ENCODE measurements at places on chromosomes 2 and 18.

GRCh38 chr18:37429791-37430190 lies 135.8 kb downstream of the CELF4 start:
- DNase-seq, result no peak

DNA sequence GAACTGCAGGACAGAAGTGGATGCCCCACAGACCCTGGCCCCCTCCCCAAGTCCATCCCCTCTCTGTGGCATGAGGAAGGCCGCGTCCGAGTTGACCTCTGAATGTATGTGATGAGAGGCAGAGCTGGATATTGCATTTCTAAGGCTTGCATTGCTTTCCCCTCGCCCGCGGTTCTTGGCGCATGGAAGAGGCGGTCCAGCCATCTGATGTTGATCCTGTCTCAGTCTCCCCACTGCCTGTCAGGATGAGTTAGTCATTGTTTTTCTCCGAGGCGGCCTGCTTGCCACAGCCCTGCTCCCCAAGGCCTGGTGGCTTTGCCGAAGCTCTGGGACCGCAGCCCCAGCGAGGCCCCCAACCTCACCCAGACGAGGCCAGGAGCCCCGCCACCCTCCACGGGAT lies 88.6 kb downstream of the SMAD7 start:
- no peak for DNase-seq

GRCh38 chr2:43075811-43076585 lies 150.4 kb downstream of the ZFP36L2 start:
- DNase-seq, result no peak

GRCh38 chr2:216188559-216188850 lies 79.4 kb downstream of the XRCC5 start:
- peak; percentile 23 for DNase-seq

- DNase-seq, result no peak
Observed at GRCh38 chr18:10057894-10058791, 144.3 kb downstream of the VAPA start.

DNA sequence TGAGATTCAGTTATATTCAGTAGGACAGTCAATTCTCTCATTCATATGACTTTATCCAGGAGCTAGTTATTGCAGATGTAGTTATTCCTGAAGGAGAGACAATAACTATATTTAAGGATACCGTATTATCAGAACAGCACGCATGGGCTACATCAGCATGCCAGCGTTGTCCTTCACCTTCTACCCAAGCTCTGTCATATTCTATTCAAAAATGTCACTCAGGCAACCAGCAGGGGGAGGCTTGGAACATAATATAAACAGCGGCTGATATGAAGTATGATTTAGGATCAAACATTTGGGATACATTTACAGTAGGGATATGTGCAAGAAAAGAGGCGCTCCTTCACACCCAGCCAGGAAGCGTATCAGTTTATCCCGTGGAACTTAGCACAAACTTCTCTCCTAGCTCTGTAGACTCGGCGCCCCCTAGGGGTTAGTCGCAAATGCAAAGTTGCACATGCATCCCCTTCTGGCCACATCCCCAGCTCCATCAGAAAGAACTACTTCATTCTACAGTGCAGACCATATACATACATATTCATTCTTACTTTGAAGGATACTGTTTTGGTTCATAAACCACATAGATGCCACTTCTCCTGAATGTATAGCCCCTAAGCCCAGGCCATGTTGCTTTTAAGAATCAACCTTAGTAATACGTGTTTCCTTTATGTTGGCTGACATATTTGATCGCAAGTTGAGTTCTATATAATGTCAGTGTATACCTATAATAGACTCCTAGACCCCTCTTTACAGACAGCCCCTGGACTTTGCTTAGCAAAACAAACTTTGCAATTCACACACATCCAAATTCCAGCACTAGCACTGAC lies 759.4 kb downstream of the ADCYAP1 start:
- DNase-seq, result peak; percentile 78

- DNase-seq, result no peak
Observed at GRCh38 chr18:42336139-42336538, 381.1 kb downstream of the PIK3C3 start.

DNA sequence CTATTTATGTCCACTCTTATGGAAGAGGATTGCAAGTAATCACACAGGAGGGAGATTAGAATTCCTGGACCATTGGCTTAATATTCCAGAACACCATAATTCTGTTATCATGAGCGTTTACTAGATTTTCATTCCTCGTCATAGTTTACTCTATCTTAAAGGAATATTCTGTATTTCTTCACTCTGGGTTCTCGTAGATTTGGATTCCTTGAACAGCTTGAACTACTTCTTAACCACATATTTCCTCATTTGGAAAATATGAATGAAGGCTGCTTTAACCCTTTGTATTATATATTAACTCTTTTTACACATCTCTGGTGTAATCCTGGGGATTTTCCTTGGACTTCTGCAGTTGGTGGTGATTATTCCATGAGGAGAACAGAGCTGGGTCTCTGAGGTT lies 46.3 kb upstream of the CCBE1 start:
- no peak for DNase-seq

DNA sequence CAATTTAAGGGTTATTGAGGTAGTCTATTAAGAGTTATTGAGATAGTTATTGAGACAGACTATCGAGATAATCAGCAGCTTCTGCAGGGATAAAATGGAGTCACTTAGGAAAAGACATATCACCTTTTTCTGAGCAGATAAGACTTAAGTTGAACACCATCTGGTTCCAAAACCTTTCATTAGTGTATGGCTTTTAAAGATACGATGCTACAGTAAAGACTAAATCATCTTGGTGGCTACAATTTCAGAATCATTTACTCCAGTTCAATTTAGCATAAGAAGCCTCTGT lies 68.6 kb upstream of the DNAJC10 start:
- no peak for DNase-seq

- no peak for DNase-seq
Observed at GRCh38 chr2:29663268-29663667, 258.1 kb downstream of the ALK start.

DNA sequence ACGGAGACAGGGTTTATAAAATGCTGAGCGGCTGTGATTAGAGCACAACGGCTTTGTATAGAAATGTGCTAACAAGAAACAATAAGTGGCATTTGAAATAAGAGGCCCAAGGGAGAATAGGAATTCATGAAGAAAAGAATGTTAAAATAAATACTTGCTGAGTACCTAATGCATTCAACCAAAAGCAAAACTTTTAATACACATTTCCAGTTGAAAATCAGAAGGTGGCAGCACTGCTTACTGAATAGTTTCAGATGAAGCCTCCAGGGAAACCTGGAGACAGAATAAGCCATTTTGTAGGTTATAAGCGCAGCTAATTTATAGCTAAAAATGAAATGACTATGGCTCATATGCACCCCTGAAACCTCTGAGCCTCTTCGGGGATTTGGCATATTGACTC lies 286.6 kb downstream of the DPP10 start:
- DNase-seq, result peak; percentile 24

- DNase-seq, result no peak
Observed at GRCh38 chr2:10457846-10458598, 9.9 kb upstream of the ODC1 start.
